ENCODE measurements at places on chromosomes 2 and 18. TPM values are rescaled to one million over a fixed set of nuclear protein-coding genes. Genes with fewer than 3 reads are reported as not detected.

Gene THSD7B
- total RNA-seq = 47.1 TPM

Gene CFAP53
- 1.7 TPM for total RNA-seq

Gene WNT10A
- 0.27 TPM for total RNA-seq

Gene RTKN
- 11.0 TPM for total RNA-seq

Gene MYO1B
- 63.5 TPM for total RNA-seq

Gene UCN
- total RNA-seq = 1.2 TPM

Gene SLC16A14
- total RNA-seq = 52.7 TPM

Gene CYP26B1
- total RNA-seq = 47.5 TPM

Gene MAPK4
- total RNA-seq = 19.5 TPM

Gene DHX57
- 50.8 TPM for total RNA-seq

Gene SH2D6
- total RNA-seq = 0.54 TPM

Gene DSC3
- 0.36 TPM for total RNA-seq

Gene DHRS9
- 0.64 TPM for total RNA-seq

Gene CHMP1B
- 32.2 TPM for total RNA-seq

Gene PLEK
- 2.7 TPM for total RNA-seq

Gene REEP1
- 75.8 TPM for total RNA-seq

Gene ITPRIPL1
- 4.9 TPM for total RNA-seq

Gene DIPK1C
- 4.9 TPM for total RNA-seq

Gene DYNAP
- total RNA-seq = not detected
